ENCODE measurements at places on chromosomes 7 and 10.

GRCh38 chr7:150974468-150975391, 3.4 kb downstream of the KCNH2 start:
- DNase-seq, result peak; percentile 54

DNA sequence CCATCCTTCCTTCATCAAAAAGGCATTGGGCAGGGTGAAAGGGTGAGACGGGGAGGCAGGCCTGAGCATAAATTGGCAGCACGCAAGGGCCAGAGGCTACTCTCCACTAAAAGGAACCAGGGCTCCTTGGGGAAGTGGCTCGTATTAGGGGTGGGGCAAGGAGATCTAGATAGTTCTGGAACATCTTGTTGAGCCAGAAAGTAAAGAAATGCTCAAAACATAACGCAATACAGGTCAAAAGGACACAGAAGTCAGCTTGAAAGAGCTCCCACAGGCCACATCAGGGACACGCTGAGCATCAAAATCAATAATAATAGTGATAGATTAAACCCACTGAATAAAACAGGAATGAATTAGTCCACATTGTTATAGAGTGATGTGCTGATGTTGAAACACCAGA, 203.1 kb downstream of the ELMO1 start:
- no peak for DNase-seq

GRCh38 chr10:24694086-24694485, 29.6 kb downstream of the ARHGAP21 start:
- no peak for DNase-seq

GRCh38 chr7:157056246-157056645, 45.8 kb upstream of the MNX1 start:
- DNase-seq, result peak; percentile 37

DNA sequence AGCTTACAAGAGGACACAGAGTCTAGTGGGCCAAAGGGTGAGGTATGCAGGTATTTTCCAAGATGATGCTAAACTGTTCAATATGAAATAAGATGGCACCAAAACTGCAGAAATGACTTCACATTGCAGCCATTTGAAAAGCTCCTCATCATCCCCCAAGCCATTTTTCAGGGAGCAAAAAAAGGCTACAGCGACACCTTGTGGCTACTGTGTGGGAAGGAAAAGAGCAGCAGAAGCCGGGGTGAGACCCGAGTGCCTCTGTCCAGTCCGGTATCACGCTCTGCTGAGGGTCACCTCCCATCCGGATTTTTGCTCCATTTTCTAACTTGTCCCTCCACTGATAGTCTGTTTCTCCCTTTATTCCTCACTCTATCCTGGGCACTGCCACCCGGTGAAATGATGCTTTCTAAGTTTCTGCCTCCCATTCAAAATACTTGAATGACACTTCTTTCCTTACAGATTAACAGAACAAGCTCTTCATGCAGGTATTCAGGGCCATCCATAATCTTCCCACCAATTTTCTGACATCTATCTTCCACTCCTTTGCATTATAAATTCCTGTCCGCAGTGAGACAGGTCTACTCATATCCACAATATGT, 220.2 kb downstream of the DGKI start:
- DNase-seq, result peak; percentile 83

- no peak for DNase-seq
Observed at GRCh38 chr10:20713420-20713819, 183.7 kb downstream of the NEBL start.

GRCh38 chr10:119026301-119027110, 3.0 kb upstream of the NANOS1 start:
- no peak for DNase-seq

- no peak for DNase-seq
Observed at GRCh38 chr7:129989466-129989865, 36.7 kb upstream of the UBE2H start.

DNA sequence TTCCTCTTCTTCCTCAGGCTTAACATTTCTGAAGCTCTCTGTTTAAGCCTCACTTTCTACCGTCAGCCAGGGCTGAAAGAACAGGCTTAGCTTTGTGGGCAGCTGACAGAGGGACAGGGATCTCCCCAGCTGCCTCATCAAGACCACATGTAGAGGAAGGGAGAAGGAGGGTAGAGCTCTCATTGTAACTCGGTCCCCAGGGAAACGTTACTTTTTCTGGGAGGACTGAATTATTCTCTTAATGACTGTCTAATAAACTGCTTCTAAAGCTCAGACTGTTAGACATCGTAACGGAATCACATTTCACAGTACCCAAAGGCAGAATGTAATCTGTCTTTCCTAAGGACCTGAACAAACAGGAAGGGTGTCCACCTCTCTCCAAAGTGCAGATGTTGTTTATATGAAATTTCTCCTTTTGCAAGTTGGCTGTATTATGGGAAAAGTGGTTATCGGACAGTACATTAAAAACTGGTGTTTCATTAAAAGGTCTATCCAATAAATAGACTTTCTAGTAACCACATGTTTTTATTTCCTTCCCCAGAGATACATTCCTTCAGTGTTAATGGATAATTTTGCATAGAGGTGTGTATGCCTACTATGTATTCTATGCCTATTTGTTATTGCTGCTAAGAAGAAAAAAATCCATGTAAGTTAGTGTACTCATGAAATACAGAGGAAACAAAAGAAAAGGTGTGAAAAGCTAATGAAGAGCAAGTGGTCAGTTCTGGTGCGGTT, 144.2 kb downstream of the CTTNBP2 start:
- DNase-seq, result no peak

GRCh38 chr7:139661043-139661440, 116.8 kb downstream of the HIPK2 start:
- DNase-seq, result no peak

GRCh38 chr7:142873281-142873784, 12.2 kb downstream of the TRPV6 start:
- DNase-seq, result peak; percentile 64

- no peak for DNase-seq
Observed at GRCh38 chr7:18558503-18558902, 63.0 kb downstream of the HDAC9 start.

GRCh38 chr10:2173327-2173726, 436.0 kb upstream of the ADARB2 start:
- no peak for DNase-seq

- DNase-seq, result no peak
Observed at GRCh38 chr7:70660819-70661191, 471.1 kb upstream of the GALNT17 start.

DNA sequence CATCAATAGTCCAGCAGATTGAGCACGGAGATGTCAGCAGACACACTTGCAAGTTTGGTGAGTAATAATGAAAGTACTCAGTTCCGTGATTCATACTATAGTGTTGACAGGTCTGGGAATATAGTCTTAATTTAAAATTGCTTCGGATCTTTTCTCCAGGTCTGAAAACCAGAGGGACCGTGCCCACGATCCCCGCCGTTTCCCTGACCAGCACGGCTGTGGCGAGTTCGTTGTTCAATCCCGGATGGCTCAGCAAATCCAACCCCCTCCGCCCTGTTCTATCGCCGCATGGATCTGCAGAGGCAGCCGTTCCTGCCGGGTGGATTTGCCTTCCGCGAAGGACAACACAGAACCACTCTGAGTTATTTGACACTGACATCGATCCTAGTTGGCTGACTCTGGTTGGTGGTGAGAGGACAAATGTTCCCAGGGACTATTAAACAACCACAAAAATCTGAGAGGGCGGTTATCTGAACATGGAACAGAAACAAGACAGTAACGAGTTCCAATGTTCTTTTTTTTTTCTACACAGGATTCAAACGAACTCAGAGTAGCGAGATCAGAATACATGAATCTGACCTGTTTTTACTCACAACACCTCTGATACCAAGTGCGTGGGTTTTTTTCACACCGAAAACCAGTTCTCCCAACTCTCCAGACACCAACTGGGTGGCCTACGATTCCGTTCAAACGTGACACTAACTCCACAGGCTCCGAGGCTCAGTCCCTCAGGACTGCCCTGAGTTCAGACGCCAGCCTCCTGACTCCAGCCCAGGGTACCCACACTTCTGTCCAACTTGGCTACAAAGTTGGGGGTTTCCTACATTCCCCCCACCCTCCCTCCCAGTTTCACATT, 52.7 kb downstream of the RBM17 start:
- DNase-seq, result no peak

DNA sequence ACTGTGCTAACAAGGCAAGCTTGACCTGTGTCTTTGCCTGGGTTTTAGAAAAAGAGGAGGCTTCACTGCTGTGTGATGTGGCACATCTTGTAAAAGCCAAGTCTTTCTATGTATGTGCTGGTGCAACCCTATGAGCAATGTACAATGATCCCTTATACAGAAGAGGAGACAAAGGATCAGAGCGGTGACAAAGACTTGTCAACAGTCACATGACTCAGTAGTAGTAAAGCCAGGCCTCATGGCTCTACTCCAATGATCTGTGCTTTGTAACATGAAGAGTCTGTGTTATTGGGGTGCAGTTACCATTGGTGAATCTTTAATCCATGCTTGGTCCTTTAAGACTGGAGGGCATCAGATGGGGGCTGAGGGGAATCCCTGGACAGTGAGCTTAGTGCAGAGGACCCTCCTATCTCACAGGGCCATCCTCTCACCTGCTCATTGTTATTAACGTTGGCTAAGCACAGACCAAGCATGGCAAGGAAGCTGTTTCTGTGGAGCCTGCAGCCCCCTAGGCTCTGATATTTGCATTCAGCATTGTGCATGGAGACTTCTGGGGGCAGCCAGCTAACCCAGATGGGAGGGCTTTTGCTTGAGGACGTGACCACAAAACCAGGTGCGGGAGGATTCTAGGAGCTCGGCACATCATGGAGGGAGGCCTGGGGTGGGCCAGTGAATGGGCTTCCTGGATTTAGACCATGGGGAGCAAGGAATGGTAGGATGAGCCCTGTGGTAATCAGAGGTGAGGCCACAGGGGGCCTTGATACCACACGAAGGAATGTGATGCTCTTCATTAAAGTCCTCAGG, 308.8 kb upstream of the ZNF32 start:
- DNase-seq, result no peak

DNA sequence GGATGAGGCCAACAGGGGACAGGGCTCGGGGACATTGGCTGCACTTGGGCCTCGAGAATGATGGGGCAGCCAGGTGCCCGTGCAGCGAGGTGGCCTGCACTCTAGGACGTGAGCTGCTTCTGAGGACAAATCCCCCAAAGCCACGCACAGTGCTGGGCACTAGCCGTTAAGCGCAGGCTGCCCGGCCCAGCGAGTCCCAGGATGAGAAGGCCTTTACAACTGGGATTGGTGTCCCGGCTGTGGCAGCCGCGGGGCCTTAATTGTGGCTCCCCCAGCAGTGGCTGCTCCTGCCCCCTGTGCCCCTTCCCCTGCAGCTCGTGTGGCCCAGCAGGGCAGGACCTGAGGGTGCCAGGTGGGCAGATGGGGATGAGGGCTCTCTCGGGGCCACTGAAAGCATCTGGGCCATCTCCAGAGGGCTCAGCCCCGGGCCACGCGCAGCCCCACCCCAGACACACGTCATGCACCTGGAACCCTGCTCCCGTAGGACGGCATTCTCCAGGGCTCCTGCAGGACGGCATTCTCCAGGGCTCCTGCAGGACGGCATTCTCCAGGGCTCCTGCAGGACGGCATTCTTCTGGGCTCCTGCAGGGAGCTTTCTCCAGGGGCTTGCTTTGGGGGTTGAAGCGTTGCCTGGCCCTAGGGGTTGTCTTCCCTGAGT, 6.6 kb downstream of the PWWP2B start:
- DNase-seq, result no peak

- no peak for DNase-seq
Observed at GRCh38 chr7:51518646-51519045, 202.0 kb upstream of the COBL start.

GRCh38 chr10:100186253-100187212, 704 bp upstream of the ERLIN1 start:
- DNase-seq, result peak; percentile 46
